ENCODE measurements at places on chromosomes 12 and 14.
A peak's percentile ranks its signal among the peaks of the same experiment; 100 is the strongest.

GRCh38 chr12:49911213-49911605 is 7.5 kb upstream of the FAIM2 start:
- DNase-seq, result no peak

DNA sequence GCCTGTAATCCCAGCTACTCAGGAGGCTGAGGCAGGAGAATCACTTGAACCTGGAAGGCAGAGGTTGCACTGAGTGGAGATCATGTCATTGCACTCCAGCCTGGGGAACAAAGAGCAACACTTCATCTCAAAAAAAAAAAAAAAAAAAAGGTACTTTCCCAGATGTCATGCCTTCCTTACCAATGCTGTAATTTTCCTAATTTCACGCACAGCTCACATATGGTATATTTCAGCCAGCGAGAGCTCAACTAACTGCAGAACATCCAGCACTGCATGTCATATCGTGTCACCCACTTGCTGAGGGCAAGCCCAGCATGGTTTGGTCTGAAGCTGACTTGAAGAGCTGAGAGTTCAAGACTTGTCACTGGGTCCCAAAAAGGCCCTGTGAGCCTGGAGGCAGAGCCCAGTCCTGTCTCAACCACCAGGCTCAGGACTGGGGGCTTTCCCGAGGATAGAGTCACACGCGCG is 29.0 kb downstream of the NFKBIA start:
- DNase-seq, result peak; percentile 33

- no peak for DNase-seq
Measured at GRCh38 chr14:38824706-38825105, 278.3 kb downstream of the SEC23A start.

- peak; percentile 7 for DNase-seq
Measured at GRCh38 chr14:87131879-87132278, 861.1 kb downstream of the GALC start.

DNA sequence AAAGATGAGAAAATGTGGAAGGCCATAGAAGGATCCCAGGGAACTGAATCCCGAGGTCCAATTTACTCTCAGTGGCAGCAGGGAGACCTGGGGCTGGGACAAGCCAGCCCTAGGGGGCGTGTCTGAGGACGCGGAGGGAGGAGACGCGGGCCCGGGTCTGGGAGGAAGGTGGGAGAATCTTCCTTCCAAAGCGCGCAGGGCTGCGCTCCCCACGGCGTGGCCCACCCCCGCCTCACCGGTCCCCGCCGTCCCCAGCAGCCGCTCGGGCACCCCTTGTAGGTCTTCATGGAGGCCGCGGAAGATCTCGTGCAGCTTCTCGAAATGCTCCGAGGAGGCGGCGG is 323 bp downstream of the VTI1B start:
- peak; percentile 54 for DNase-seq

DNA sequence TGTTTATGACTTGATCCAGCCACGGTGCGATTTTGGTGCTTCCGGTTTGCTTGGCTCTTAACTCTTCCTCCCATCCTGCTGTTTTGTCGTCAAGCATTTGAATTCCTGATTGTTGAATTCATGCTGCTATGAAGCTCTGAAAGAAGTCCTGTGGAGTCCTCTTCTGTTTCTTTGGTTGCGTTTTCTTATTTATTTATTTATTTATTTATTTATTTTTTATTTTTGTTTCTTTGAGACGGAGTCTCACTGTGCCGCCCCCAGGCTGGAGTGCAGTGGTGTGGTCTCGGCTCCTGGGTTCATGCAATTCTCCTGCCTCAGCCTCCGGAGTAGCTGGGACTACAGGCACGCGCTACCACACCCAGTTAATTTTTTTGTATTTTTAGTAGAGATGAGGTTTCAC is 3.0 kb upstream of the MTA1 start:
- no peak for DNase-seq
